ENCODE measurements at places on chromosomes 7 and 10.

DNA sequence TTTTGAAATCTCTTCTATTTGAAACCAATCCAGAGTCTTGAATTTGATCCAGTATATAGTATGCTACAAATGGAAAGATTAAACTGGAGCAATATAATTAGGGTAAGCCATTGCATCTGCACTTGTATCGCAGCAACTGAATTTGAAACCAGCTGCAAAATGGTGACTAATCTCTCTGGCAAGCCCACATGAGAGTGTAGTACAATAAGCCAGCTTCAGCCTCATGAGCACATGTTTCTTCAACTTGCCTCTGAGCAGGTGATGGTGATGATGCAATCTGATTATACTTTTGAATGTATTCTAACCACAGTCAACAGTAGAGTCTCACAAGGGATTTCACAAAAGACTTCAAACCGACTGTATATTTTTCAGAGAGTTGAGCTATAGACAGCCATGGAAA is 829 bp upstream of the RPA3 start:
- peak; percentile 70 for DNase-seq

DNA sequence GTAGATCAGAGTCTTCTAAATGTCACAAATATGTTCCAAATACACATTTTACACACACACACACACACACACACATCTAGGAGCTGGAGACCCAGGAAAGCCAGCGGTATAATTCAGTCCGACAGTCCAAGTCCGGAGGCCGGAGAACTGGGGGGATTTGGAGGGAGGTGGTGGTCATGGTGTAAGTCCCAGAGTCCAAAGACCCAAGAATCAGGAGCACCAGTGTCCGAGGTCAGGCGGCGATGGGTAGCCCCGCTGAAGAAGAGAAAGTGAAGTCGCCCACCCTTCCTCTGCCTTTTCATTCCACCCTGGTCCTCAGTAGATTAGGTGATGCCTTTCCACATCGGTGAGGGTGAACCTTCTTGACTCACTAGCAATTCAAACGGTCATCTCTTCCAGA is 154.8 kb downstream of the CAMK1D start:
- DNase-seq, result no peak

DNA sequence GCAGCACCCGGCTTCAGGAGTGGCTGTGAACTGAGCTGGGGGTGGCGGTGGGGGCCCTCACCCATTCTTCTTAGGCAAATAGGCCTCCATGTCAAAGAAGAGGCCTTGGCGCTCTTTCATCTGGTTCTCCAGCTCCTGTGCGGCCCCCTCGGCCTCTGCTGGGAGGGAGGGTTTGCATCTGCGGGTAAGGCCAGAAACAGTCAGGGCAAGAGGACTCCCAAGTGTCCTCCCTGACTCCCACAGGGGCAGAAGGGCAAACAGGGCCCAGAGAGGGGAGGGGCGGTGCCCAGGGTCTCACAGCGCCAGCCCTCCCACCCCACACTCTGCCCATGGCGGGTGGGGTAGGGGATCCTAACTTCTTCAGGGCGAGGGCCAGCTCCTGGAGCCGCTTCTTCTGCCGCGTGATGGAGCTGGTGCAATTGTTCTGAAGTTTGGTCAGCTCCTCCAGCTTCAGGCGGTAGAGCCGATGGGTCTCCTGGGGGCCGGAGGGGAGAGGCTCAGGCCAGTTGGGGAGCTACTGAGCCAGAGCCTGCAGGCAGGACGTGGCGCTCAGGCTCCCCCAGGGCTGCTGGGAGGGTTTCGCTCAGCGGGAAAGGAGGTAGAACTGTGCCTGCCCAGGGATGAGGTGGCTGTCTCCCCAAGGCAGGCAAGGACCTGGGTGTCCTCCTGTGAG is 2.2 kb downstream of the TMEM120A start:
- no peak for DNase-seq

DNA sequence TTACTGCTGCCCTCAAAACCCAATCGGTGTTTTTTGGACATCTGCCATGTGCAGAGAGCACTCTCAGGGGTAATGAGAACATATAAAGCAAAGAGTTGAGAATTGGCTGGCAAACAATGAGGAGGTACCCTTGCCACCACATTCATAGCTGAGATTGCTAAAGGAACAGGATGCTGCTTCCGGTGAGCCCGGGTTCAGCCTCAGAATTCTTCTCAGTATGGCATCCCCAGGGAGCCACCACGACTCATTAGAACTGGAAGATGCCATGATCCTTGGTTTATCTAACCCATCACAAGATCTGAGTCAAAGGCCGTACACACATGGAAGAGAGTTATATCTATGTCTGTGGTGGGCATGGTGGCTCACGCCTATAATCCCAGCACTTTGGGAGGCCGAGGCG is 174.4 kb downstream of the ARID5B start:
- no peak for DNase-seq

DNA sequence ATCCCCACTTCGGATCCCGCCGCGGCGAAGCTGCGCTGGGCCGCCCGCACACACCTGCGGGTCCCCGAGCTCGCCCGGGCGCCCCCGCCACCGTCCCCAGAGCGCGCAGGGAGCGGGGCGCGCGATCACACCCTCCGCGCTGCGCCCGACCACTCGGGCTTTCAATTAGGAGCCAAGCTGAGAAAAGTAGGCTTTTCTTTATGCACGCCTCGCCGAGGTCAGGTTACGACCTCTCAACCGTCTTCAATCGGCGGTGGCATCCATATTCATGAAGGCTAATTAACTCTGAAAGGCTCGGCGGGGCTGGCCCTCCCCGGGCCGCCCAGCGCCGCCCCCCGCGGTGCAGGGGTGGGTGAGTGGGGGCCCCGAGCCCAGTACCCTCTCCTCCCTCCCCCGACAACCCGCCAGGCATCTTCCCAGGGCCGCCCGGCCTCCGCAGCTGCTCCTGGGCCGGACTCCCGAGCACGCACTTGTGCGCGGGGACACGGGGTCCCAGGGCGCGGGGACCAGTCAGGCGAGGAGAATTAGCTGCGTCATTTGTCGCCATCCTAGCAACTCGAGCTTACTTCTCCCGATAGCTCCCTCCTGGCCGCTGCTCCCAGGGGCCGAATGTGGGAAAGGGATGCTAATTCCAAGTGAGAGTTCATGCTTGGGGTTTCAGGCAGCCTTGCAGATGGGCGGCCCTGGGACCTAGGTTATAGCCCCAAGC is 155.5 kb upstream of the LYZL2 start:
- peak; percentile 64 for DNase-seq

DNA sequence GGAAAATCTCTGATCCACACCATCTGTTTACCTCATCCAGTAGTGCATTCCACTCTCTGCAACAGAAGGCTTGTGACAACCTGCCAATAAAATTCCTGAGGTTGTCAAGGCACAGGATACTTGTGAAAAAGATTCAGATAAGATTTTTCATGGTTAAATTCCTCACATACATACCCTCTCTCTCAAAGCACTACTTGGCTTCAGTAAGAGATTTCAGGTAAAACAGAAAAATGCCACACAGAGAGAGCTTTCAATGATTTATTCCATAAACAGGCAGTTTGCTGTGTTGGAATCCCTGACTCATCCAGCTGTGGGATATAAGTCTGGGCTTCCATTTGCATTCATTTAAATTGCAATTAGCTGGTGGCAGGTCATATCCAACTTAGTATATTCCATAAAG is 99.7 kb upstream of the CAV2 start:
- no peak for DNase-seq

DNA sequence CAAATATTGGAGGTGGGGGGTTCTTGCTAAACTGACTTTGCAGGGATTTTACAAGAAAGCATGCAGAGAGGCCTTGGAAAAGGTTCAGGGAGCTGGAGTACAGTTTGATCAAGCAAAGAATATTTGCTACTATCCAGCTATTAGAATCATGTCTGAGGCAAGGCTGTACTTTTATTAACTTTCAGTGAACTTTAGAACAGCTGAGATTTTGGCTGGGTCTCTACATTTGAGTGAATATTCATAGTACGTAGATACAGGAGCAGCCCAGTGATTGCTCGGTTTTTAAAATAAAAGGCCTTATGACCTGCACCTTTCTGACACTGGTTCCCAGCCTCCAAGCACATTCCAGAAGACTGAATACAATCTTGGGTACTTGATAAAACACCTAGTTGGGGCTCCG is 496.8 kb upstream of the AKR1E2 start:
- no peak for DNase-seq

- DNase-seq, result no peak
These were observed 287.5 kb upstream of the KLF14 start for GRCh38 chr7:131021460-131021859.

- DNase-seq, result no peak
These were observed 6.0 kb downstream of the MRPL43 start for GRCh38 chr10:100981178-100981772.

Measured in NB4 (cell line).